Esophagus squamous epithelium (tissue), 5 donors: ENCODE measurements at places on chromosomes 16 and 17. TPM values are rescaled to one million over a fixed set of nuclear protein-coding genes. Genes with fewer than 3 reads are reported as not detected.

GRCh38 chr16:11478431-11479119 is 108.1 kb downstream of the LITAF start:
- no peak for DNase-seq

DNA sequence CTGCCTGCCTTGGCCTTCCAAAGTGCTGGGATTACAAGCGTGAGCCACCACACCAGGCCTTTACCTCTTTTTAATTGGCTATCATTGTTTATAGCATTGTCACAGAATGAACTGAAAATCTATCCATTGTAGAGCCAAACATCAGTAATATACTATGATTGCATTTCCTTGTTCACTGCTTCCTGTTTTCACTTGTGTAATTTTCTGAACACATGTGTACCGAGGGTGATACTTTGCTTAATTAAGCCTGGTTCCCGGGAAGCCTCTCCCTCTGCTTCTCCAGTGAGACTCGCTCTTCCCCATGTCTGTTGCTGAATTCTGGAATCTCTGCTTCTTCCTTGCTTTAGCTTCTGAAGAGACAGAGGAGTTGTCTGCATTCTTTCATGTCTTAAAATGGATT is 33.1 kb downstream of the POLR3E start:
- no peak for DNase-seq

DNA sequence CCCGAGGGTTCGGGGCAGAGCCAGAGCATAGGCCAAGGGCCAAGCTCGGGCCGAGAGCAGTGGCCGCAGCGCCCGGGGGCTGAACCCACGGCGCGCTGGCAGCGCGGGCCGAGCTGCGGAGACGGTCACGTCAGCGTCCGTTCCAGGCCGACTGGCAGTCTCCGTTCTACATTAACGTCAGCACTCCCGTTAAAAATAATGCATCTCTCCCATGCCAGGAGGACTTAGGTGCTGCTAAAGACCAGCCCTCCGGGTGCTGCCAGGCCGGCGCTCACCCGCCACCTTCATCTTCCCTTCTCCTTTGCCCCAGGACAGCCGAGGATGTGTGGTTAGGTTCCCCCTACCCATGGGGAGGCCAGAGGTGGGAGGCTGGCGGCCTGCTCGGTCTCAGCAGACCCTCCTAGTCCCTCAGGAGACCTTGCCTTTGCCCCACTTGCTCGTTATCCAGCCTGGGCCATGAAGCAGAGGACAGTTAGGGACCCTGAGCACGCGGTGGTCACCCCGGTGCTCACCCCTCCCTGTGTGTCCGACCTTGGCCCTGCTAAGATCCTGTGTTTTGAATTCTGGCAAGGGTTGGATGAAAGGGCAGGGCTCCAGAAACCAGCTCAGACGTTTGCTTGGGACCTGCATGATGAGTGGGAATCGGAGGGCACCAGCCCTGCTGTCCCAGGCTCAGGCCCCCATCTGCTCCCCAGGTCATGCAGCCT is 572 bp downstream of the MPG start:
- no peak for DNase-seq

DNA sequence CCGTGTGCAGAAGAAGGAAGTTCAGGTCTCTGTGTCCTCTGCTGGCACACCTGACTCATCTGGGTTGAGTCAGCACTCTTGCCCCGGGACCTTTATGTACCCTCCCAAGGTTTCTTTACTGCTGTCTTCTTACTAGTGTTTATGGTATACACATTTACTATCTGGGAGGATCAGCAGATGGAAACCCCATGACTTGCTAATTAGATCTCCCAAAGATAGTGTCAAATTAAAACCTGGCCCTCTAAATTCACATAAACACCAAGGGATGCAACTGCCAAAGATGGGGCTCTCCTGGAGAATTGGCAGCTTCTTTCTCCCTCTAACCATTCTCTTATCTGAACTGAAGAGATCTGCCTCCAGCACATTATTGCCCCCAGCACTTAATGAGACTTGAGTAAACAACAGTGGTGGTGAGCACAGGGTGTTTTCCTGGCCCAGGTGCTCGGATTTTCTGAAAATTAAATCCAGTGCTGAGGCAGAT is 718.1 kb upstream of the SOX9 start:
- no peak for DNase-seq

DNA sequence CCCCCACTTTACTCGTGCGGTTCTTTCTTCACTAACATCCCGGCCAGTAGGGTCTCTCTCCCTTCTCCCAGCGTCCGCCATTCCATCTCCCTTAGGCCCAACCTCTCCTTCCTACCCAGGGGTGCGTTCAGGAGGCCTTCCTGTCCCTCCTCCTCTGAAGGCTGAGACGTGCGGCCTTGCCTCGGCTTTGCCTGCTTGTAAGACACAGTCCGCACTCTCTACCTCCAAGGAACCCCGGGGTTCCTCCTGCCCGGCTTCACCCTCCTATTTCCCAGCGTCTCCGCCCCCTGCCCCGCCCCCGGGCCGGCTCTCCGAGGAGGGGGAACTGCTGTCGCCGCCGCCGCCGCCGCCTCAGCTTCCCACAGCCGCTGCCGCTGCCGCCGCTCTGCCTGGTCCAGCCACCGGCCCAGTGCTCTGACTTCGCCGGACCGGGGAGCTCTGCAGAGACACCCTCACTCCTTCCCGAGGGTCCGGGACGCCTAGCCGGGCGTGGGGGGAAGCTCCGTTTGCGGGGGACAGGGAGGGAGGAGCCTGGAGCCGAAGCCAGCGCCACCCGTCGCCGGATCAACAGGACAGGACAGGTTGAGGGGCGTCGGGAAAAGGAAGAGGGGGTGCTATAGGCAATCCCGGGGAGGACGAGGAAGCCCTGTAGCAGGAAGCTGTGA is 1.2 kb upstream of the FGF11 start:
- no peak for DNase-seq

DNA sequence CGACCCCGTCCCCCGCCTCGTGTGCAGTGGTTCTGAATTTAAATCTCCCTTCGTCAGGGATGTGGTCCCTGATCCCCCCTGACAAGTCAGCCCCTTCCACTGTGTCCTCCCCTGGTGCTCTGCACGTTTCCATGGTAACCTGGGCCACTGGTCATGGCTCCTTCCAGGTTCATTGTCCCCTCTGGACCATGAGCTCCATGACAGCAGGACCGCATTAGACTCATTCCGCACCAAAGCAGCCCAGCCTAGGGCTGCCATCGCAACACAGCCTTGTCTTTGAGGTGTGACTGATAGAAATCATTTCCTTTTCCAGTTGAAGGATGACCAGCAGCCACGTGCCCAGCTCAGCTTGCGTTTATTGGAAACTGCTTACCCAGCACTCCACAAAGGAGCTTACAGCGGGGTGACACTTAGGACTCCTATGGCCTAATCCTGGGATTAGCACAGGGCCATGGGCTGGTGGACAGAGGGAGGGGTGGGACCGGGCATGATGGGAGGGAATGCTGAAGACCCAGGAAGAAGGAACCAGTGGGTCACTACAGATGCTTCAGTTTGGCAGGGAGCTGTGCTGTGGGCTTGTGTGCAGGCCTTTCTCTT is 7.6 kb downstream of the RCVRN start:
- no peak for DNase-seq

GRCh38 chr16:3259836-3260235 is 3.4 kb upstream of the MEFV start:
- no peak for DNase-seq

DNA sequence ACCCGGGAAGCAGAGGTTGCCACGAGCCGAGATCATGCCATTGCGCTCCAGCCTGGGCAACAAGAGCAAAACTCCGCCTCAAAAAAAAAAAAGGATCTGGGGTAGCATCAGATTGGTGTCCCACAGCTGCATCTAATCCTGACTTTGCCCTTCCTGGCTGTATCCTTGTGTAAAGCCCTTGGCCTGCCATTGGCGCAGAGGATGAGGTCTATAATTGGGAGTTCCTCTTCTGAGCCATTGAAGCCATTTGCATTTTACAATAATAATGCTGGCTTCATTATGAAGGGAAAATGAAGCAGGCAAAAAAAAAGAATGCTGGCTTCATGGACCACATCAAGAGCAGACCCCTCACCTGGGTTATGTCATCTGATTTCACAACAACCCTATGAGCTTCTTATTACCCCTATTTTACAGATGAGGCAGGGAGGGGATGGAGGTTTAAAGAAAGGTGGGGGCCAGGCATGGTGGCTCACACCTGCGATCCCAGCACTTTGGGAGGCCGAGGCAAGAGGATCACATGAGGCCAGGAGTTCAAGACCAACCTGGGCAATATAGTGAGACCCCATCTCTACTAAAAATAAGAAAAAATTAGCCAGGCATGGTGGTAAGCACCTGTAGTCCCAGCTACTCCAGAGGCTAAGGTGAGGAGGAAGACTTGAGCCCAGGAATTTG is 1.2 kb upstream of the LITAFD start:
- no peak for DNase-seq

GRCh38 chr17:79304884-79305283 is 230.3 kb downstream of the ENGASE start:
- DNase-seq: no peak

GRCh38 chr17:6815775-6816174 is 15.8 kb downstream of the TEKT1 start:
- no peak for DNase-seq

DNA sequence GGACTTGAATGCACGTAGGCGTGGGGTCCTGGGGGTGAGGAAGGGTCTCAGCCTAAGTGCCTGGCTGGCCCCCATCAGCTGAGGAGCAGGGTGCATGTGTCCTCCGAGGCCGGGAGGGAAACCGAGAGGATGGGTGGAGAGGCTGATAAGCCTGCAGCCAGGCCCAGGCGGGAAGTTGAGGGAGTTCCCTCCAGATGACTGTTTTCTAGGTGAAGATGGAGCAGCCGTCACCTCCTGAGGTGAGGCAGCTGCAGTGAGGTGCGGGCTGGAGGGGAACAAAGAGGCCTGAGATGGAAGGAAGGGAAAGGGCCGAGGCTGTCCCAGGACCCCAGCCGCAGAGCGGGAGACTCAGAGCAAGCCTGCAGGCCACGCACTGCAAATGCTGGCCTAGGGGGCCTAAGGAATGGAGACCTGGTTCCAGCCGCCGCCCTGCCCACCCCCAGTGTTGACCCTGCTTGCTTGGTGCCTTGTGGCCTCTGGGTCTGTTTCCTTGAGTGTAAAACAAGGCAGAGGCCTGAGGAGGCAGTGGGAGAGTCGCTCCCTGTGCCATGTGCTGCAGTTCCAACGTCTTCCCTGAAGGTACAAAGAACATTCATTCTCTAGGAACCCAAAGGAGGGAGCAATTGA is 3.0 kb downstream of the PECAM1 start:
- no peak for DNase-seq

DNA sequence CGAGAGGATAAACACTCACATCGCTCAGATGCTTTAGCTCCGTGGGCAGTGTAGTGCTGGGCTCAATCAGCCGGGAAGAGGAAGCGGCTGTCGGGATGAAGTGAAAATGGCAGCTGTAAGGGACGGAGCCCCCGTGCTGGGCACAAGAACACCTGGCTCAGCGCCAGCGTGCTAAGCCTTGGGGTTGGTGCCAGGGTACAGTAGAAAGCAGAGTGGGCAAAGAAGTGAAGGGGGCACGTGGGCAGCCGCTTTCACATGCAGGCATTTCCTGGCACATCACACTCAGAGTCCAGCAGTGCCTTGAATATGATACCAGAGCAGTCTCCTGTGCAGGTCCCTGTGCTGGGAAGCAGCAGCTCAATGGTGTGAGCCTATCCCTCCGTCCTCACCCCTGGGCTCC is 51.1 kb upstream of the FOXF1 start:
- no peak for DNase-seq

- no peak for DNase-seq
These were observed 195.2 kb upstream of the CNTNAP4 start for GRCh38 chr16:76081967-76082366.

- no peak for DNase-seq
These were observed 11.0 kb downstream of the ACSM3 start for GRCh38 chr16:20774703-20775362.

- no peak for DNase-seq
These were observed 1.3 kb downstream of the TBCD start for GRCh38 chr17:82753201-82753464.

DNA sequence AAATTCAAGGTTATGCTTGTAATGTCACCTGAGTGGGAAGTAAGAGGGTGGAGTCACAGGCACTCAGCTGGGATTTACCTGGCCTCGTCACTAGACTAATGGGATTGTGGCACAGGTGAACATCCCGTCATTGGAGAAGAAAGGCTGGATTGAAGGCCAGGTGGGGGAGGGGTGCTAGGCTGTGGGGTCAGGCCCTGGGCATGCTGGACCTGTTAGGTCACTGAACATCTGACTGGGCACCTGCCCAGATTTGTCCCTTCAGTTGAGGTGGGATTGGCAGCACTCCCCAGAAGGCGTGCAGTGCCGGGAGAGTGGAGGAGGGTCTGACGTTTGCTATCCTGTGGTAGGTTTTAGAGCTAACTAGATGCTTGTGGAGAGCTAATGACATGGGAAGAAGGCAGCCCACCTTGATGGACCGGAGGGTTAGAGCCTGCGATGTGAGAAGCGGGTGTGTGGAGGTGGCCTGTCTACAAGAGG is 161.5 kb upstream of the ZNF267 start:
- DNase-seq: no peak

GRCh38 chr17:80371196-80371595 is 43.8 kb upstream of the ENDOV start:
- no peak for DNase-seq

GRCh38 chr17:8073627-8074484 is 13.7 kb downstream of the ALOX12B start:
- DNase-seq: no peak

DNA sequence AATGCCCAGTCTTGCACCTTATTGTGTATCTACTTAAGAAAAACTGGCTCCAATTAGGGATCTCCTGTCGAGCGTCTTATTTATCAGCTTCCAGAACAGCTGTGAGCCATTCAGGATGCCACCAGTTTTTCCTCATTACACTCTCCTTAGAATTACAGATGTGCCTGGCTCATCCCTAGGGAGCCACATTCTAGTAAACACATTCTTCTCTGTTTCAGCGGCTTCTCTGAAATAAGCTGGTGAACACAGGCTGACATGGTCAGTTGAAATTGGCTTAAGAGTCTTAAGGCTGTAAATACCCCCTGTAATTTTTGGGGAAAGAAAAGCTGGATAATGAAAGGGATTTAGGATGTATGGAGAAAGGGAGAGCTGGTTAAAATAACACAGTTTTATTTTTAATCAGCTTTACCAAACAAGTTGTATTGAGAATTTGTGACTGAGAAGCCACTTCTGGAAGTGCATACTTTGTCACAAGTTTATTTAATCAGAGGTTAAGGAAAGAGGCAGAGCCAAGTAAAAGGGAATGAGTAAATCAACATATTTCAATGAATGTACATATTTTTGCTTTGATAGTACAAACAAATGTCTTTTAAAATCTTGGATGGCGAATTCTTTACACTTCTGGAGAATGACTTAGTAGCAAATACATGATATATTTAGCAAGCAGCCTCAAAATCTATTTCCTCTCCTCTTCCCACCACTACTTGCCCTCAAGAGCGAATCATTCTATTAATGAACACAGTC is 562.0 kb upstream of the GOT2 start:
- DNase-seq: no peak

GRCh38 chr17:33816842-33817617 is 438.1 kb upstream of the CCL2 start:
- DNase-seq: no peak

GRCh38 chr16:10497132-10498101 is 83.0 kb downstream of the EMP2 start:
- no peak for DNase-seq

SSH2 gene
- total RNA-seq: 15.6 TPM

PRSS21 gene
- total RNA-seq: not detected

CES1 gene
- total RNA-seq: 0.88 TPM

CMTM4 gene
- 13.7 TPM for total RNA-seq

PMP22 gene
- total RNA-seq: 102 TPM

NEUROD2 gene
- not detected for total RNA-seq

ACSM3 gene
- total RNA-seq: 0.57 TPM

ABCA10 gene
- total RNA-seq: 7.8 TPM

SLC35G6 gene
- total RNA-seq: not detected
